IMR-90 (cell line): ENCODE measurements at places on chromosomes 2 and 18.

DNA sequence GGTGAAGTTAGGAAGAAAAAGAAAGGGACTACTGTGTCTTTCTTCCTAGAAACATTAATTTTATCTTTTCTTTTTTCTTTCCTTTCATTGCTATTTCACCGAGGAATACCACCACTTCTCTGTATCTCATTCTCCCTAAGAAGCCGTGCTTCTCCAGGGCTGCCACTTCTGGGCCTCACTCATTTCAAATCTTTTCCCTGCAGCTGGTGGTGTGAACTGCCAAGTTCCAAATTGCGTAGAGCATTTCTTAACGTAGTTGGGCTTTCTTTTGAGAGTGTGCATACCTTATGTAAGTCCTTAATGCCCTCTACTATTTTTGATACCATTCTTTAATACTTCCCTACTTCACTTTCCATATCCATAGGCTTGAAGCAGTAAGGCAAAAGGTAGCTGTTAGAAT is 66.7 kb upstream of the CYP1B1 start:
- DNase-seq = no peak

GRCh38 chr2:37366773-37367172 is 22.3 kb downstream of the QPCT start:
- no peak for DNase-seq

DNA sequence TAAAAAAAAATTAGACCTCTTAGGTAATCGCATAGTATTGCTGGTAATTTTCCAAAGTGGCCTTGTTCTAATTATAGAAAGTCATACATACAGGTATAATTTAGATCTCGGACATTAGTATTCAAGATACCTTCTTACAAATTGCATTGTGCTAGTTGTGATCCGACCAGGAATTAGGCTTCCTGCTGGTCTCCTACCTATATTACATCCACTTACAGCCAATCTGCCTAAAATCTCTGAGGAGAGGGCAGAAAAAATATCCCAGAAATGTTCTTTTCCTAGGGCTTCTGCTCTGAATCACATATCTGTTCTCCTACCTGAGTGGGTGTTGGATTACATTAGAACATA is 314.7 kb upstream of the GULP1 start:
- DNase-seq = no peak

- DNase-seq = no peak
Observed at GRCh38 chr2:22946553-22946952, 438.4 kb upstream of the KLHL29 start.

DNA sequence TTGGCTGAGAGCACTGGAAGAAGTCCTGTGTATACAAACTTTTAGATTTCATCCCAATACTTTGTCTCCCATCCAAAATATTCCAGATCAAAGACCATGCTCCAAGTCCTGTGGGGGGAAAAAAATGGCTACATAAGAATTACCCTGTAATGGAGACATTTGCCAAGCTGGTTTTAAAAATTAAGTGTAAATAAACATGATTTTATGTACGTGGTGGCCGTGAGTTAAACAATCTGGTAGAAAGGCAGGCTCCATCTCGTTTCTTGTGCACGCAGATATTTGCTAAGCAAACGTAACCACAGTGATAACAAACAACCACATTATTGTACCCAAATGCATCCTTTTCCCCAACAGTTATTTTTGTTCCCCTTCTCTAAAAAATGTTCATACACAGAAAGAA is 176.4 kb downstream of the ZNF516 start:
- no peak for DNase-seq

DNA sequence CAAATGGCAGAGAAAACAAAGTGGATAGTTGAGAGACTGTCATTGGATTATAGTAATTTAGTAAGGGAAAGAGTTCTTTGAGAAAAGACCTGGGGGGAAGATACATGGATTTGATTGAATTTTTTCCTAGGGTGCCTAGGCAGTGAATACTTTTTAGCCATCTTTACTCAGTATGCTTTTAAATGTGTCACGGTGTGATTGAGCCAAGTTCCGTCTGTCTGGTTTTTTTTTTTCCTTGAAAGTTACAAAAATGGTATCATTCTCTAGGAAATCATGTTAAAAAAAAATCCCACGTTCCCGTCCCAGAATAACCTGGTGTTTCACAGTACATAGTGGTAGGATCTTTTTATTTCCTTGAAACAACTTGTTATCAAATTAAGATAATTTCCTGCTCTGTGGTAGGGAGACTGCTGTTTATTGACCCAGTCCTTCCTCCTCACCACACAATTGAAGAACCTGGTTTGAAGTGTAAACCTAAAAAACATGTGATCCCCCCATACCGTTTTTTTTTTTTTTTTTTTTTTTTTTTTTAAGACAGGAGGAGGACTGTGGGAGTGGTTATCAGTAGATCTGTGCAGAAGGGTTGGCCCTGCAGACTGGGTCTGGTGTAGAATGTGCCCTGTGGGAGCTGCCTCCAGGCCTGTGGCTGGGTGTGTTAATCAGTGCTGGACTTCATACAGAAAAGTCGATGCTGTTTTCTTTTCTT is 55.1 kb downstream of the DGKD start:
- no peak for DNase-seq

- DNase-seq = no peak
Observed at GRCh38 chr2:142893241-142893640, 15.8 kb downstream of the KYNU start.

DNA sequence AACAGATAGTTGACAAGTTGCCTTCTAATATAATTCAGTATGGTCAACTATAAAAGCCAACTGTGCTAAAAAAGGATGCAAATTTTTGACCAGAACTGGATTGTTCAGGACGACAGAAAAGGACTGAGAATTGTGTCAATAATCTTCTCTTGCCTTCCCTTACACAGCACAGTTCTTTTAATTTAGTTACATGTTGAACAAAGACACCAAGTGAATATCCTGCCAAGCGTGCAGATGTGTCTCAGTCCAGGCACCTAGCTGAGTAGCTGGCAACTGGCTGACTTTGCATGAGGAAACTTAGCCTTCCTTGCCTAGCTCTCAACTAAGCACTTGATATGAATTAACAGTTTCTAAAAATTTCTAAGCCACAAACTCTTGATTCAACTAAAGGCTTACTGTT is 801.4 kb downstream of the BCL11A start:
- no peak for DNase-seq

DNA sequence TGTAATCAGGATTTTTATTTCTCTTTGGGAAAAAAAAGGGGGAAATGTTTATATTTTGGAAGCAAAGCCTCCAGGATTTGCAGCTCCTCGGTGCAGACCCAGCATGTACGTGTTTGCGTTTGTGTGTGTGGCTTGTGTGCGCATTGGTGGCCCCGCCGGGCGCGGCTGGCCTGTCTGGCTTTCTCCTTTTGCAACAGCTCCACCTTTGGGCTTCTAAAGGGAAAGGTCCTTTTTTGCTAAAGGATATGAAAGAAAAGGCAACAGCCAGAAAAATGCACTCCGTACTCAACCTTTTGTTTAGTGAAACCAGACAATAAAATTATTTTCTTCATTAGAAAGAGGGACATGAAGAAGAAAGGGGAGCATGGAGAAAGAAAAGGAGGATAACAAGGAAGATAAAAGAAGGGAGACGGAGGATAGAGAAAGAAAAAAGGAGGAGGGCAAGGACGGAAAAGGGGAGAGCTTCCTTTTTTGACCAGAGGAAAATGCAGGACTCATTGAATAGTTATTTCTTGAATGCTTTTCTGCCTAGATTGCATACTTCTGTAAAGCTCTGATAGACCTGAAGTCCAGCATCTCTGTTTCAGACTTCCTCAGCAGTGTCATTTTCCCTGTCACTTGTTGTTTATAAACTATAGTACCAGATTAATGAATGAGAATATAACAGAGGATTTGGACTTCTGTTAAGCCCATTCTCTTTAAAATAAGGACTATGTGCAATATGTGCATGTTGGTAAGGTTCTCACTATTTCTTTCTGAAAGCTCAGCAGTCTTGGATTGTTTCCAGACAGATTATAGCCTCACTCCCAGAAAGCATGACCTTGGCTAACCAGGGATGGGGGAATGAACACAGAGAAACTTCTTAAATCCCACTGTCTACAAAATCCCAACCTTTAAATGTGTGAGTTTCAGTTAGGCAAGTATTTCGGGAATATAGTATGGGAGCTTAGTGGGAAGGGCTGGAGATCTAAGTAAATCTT is 563.1 kb upstream of the PIK3C3 start:
- DNase-seq = peak; percentile 70

- no peak for DNase-seq
Observed at GRCh38 chr2:57465067-57465466, 581.5 kb upstream of the VRK2 start.

GRCh38 chr18:48022021-48022420 is 91.6 kb upstream of the SMAD2 start:
- DNase-seq = no peak

GRCh38 chr2:56801770-56802169 is 618.0 kb downstream of the CCDC85A start:
- no peak for DNase-seq

DNA sequence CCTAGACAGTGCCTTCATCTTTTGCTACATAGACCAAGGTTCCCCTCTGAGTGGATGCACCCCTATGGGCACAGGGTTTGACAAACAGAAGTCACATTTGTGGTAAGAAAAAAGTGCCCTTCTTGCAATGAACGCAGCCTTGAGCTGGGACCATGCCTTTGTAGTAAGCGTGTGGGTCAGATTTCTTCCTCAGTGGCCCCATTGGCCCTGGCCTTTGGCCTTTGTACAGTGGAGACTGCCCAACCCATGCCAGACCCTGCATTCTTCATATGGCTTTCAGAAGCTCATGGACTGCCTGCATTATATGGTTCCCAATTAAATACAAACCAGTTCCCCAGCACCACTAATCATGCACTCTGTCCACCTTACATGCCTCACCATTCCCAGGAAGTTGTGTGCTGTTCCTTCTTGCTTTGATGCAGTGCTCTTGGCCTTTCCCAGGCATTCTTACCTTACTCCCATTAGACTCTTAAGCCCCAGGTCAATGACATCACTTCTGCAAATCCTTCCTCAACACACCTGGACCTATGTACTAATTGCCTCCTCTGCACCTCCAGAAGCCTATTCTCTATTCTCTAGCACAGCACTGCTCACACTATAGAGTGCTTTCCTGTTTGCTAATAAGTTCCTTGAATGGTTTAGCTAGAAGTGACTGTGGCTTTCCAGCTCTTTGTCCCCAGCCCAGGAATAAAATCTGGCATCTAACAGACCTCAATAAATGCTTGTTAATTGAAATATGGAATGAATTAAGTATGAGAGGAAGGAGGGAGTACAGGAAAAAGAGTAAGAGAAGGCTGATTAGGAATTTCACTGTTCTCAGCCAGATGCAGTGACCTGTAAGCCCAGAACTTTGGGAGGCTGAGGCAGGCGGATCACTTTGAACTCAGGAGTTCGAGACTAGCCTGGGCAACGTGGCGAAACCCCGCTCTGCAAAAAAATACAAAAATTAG is 60.2 kb downstream of the TMEM247 start:
- DNase-seq = no peak

GRCh38 chr2:108280466-108280865 is 8.2 kb upstream of the SULT1C2 start:
- no peak for DNase-seq

DNA sequence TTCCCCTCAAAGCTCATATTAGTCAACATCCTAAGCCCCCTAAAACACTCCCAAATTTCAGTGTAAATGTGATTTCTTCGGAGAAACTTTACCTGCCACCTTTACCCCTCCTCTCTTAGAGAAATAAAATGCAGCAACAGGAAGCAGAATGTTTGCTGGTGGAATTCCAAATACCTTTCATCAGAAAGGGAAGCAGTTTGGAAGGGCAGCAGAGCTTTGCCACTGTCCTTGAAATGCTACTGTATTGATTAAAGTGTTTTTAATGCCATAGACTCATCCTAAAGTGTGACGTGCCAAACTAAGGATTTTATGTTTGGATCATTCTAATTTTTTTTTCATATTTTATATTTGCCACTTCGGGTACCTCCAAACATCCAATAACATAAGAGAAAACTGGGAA is 480.1 kb downstream of the NRXN1 start:
- DNase-seq = no peak

DNA sequence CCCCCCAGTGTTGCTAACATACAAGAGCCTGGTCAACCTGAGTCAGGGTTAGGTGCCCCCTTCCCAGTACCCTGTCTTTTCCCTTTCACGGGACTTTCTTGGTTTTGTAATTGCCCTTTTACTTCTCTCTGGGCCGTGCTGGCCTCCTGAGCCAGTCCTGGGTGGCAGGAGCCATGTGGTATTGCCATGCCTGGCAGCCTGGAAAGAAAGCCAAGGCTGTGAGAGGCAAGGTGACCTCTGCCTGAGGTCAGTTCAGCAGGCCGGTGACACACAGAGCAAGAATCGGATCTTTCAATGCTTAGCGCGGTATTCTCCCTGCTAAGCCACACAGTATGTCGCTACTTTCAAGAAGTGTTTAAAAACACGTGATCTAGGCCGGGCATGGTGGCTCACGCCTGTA is 52.3 kb downstream of the C18orf63 start:
- DNase-seq = no peak

DNA sequence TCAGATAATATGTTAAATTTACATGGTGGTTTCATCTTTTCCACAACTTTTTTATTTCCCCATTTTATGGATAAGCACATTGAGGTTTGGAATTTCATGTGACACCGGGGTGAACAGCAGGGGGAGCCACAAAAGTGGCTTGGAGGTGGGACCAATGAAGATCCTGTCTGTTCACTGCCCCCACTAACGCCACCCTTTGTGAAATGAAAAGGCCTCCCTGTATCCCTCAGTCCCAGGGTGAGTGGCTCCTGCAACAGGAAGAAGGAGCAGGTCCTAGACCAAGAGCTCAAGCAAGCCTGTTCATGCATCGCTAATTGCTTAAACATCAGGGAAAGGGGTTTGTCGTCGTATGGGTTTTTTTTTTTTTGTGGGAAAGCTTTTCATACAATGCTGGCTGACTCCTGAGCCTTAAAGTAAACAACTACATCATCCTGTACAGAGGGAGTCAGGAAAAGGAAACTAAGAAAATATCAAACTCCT is 267.8 kb upstream of the EPAS1 start:
- peak; percentile 91 for DNase-seq

- no peak for DNase-seq
Observed at GRCh38 chr2:54370405-54371104, 85.6 kb upstream of the SPTBN1 start.

DNA sequence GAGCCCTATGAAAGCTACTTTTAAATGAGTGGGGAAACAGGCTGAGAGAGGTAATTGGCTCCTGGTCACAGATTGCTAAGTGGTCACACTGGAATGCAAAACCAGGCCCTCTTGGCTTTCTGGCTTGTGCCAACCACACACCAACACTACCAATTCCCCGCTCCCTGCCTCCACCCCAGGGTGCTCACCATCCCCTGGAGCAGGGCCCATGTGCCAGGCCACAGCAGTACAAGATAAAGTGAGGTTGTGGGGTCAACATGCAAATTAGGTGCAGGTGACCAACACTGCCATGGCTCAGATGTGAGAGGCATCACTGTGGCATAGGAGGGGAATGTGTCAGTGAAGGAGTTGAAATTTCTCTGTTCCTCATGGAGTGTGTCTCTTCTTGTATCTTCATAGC is 312.5 kb downstream of the MYCN start:
- no peak for DNase-seq
